Activated T-cell treated with anti-CD3 and anti-CD28 coated beads, Interleukin-2, amount 50 U/mL, for 48 hours (primary cell): ENCODE measurements at places on chromosomes 7 and 10.

DNA sequence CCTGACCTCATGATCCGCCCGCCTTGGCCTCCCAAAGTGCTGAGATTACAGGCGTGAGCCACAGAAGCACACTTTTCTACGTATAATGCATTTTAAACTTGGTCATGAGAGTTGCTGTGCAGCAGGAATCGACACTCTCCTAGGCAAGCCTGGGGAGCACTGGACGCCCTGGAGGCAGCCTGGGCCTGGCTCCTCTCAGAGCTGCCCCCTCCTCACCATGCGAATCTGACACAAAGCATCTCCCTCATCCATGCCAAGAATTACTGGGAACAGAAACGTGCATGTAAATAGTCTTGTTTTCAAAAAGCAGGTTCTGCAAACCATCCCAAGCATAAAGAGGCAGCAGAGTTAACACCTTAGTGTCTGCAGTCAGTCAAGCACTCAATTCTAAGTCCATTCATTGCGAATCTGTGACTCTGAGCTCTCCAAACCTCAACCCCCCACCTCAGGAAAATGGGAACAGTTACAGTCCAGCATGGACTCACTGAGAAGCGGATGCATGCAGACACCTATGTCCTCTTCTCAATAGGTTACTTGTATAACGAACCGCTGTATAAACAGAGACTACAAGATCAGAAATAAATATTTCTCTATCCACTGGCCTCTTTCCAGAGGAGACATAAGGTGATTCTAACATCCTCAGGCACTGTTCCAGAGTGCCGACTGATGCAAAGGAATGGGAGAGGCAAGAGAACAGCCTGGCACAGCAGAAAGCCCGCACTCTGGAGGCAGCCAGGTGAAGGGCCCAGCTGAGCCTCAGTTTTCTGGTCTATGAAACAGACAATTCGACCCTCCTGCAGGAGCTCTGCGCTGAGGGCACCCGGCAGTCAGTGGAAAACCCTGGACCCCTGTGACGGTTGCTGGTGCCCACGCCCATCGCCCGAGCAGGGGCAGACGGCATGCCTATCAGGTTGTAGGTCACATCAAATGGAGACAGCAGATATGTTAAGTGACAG lies 68.9 kb downstream of the MAD1L1 start:
- no peak for DNase-seq

DNA sequence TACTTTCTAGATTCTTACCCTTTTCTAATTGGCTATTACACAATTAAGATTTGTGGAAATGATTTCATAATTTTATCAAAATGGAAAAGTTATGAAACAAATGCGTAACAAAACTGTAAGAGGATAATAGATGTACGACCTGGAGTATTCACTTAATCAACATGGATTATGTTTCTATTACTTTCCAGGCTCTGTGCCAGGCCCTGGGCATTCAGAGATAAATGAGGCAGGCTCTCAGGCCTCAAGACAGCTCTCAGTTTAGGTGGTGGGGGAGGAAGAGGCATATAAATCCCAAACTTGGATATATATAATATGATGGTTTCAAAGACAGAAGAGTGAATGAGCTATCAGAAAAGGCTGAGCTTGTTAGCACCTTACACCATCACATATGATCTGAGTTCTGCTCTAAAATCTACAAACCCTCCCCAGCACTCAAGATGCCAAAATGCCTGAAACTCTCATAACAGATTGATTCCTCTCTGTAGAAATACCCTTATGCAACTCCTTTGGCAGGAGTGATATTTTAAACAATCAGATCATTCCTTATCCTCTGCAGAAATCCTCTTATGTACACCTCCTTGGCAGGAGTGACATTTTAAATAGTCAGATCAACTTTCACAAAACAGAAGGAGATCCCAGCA lies 42.5 kb downstream of the ACBD5 start:
- DNase-seq: no peak

DNA sequence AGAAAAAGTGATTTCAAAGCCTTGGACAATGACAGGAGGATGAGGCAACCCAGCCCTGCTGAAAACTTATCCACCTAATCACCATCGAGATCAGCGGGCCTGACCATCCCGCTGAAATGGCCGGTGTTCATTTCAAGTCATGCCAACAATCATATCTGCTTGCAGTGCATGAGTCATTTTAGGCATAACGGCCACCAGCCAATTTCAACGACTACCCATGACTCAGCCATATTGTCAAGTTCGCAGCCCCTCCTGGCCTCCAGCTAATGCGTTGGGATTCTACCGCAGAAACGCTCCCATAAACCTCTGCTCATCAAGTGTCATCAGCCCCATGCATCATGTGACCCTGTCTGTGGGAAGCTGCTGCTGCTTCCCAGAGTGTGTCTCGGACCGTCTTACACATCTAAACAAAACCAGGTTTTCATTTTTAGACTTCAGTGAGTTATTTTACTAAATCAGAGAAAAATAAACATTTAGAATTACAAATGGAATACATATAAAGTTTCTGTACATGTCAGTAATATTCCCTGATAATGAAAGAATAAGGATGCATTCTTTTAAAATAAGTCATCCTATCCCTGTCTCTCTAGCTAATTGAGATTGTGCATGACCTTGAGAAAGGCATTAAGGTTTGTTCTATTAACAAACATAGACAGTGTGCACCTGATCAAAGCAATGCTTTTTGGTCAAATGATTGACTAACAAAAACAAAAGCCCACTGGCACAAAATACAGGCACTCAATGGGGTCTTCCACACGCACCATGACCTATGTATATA lies 188.9 kb downstream of the ADAM12 start:
- DNase-seq: no peak

DNA sequence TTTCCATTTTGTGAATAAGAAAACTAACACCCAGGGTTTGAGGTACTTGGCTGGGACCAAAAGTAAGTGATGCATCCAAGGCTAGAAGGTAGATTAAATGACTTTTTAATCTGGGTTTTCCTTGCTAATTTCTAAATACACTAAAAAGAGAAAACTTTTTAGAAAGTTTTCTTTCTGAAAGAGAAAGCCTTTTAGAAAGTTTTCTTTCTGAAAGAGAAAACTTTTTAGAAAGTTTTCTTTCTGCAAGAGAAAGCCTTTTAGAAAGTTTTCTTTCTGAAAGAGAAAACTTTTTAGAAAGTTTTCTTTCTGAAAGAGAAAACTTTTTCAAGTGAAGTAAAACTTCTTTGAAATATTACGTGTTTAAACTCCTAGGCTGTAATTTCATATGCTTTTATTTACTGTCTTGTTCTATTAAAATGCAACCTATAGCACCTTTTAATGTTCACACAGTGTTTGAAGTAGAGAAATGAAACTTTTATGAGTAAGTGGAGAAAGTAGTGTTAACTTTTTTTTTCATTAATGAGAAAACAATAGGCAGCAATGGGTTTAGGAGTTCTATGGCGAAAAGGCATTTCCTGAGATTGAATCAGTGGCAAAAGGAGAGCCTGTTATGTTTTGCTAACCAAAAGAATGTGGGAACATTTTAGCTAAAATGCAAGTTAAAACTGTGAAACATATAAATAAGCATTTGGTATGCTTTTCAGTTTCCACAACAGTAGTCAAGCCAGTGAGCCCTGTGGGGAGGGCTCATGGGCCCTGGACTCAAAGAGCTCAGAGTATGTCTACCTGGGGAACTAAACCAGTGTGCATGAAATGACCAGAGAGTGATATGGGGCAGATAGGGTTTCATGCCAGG lies 103.7 kb downstream of the RBM20 start:
- DNase-seq: no peak

DNA sequence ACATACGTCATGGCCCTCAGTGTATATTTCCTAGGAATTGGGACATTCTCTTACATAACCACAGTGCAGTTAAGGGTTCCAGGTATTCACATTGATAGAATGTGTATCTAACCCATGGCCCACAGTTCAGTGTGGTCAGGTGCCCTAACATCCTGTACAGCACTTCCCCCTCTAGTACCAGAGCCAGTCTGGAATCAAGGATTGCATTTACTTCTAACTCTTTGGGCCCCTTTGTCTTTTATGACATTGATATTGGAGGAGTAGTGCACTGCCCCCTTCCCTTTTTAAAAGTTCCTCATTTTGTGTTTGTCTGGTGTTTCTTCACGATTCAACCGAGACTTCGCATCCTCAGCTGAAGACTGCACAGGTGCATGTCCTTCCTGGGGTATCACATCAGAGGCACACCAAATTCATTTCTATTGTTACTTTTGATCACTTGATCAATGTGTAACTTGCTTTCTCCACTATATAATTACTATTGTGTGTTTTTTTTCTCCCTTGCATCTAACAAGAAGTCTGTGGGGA lies 22.4 kb upstream of the NPFFR1 start:
- DNase-seq: no peak

GRCh38 chr7:65239707-65240352 lies 133.8 kb upstream of the ZNF92 start:
- DNase-seq: no peak

- DNase-seq: no peak
These were observed 59.9 kb upstream of the EFCAB10 start for GRCh38 chr7:105640956-105641810.
